WTC11 (cell line): ENCODE measurements at places on chromosomes 2 and 18. TPM values are rescaled to one million over a fixed set of nuclear protein-coding genes. Genes with fewer than 3 reads are reported as not detected.
A peak's percentile ranks its signal among the peaks of the same experiment; 100 is the strongest.

Gene SAG
- 0.14 TPM in 1 of 3 replicates, not detected in the others for total RNA-seq

Gene MXD1
- 1.5 to 2.3 TPM (median 1.6 TPM) in 3 replicates for total RNA-seq

GRCh38 chr2:46683541-46683940 lies 204.2 kb downstream of the TMEM247 start:
- no peak overlapping the region for H3K27ac ChIP-seq
- no peaks in the 10 kb centered on the region; the same call in 1 of the 2 replicates for H3K27me3 ChIP-seq
- no peaks in the 10 kb centered on the region for H3K36me3 ChIP-seq
- H3K4me1 ChIP-seq, result no peaks in the 10 kb centered on the region

DNA sequence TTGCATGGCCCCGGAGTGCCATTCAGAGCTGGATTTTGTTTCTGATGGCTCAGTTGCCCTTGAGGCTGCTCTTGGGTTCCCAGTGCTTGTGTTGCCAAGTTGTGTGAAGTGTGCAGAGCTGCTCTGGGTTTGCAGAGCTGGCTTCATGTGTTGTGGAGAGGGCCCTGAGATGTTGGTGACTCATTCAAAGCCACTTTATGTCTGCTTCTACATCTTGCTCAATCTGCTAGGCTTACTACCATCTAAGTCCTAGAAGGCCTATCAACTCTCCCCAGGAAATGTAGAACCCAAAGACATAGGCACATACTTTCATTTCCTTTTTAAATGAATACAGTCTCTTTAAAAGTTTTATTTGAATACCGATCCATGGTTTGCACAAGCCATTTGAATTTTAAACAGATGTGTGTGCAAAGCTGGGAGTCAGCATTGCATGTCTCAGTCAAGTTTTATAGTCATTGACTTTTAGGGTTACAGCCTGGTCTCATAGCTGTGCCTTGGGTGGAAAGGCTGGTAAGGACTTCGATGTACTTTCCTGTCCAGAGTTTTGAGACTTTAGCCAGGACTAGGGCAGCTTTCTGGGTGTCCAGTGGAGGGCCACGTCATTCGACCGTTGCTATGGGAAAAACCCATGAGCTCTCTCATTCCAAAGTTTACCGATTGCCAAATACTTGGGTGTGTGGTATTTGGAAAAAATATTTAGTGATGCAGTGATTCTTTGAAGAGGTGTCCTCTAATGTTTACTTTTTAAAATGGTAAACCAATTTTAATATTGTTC lies 105.0 kb downstream of the LTBP1 start:
- H3K27ac ChIP-seq, result no peak overlapping the region
- H3K4me3 ChIP-seq, result no peak overlapping the region
- H3K36me3 ChIP-seq, result no peaks in the 10 kb centered on the region
- no peaks in the 10 kb centered on the region; the same call in 1 of the 2 replicates for H3K27me3 ChIP-seq

DNA sequence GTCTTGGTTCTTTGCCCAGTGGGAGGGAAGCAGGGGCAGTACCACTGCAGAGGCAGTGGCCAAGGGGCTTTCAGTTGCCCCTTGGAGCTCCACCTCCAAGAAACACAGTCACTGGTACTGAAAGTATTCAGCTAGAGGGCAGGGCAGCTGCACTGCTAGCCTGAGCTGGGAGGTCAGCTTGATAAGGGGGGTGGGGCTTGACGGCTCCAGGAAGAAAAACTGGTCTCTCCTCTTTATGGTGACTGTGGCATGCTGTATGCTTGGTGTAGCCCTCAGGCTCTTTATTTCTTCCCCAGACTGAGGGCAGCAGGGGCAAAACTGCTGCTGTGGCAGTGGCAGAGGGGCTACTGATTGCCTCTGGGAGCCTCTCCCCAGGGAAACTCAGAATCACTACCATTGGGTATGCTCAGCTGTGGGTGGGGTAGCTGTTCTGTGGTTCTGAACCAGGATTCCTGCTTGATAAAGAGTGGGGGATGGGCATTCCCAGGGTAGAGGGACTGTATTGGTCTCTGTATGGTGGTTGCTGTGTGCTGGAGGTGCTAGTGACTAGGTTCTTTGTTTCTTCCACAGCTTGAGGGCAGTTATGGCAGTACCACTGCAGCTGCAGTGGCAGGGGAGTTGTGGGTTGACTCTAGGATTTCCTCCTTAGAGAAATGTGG lies 134.6 kb upstream of the SCN7A start:
- no peaks in the 10 kb centered on the region for H3K27me3 ChIP-seq
- DNase-seq, result peak; percentile 37
- peak overlapping the region; percentile 61 for H3K27ac ChIP-seq
- no peak overlapping the region for H3K4me3 ChIP-seq
- peaks cover 28% of the 10 kb centered on the region for H3K4me1 ChIP-seq
- no peaks in the 10 kb centered on the region for H3K36me3 ChIP-seq

DNA sequence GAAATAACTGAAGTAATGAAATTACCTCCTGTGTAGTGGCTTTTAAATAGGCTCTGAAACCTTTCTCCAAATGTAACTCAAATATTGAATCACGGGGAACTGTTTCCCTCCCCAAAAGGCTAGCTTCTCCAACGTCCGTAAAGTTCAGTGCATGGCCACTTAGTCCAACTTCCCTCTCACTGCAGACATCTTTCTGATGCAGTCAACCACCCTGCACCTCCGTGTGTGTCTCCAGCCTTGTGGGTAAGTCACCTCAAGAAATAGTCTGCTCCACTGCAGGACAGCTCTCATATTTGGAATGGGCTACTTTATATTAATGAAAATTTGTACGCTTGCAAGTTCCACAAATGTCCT lies 152.5 kb upstream of the CYRIA start:
- H3K27me3 ChIP-seq, result no peaks in the 10 kb centered on the region
- no peak for DNase-seq
- H3K36me3 ChIP-seq, result no peaks in the 10 kb centered on the region
